ENCODE measurements at places on chromosomes 6 and 20.

GRCh38 chr20:6877633-6878032 lies 110.1 kb downstream of the BMP2 start:
- no peak for DNase-seq

GRCh38 chr6:82337688-82338257 lies 25.8 kb upstream of the TPBG start:
- DNase-seq: peak; percentile 6

GRCh38 chr20:58613061-58613854 lies 37.8 kb upstream of the STX16 start:
- no peak for DNase-seq

GRCh38 chr20:5719861-5720403 lies 30.3 kb upstream of the SHLD1 start:
- DNase-seq: no peak

DNA sequence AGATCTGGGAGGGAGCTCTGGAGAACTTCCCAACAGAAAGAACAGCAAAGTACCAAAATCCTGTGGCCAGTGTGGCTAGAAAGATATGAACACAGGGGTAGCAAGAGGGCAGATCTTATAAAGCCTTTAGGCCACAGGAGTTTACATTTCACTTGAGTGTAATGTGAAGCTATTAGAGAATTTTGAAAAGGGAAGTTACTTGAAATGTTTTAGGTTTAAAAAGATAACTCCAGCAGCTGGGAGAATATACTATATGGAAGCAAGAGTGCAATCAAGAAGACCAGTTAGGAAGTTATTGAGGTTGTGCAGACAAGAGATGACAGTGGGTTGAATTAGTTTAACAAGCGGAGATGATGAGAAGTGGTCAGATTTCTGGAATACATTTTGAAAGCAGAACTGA lies 7.9 kb downstream of the SUPT3H start:
- no peak for DNase-seq

DNA sequence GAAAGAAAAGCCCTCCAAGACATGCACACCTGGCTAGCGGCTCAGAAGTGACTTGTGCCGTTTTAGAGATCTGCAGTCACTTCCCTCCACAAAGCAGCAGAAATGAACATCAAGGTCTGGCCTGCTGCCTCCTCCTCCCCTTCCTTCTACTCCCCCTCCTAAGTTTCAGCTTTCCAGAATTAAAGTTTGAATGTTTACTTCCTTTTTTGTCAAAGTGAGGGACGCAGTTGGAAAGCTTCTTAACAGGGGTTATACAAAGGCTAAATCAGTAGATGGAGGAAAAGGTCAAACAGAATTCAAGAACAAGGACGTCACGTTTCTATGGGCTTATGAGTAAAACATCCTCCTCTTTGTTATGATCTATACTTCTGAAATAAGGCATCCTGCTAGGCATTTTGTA lies 227.7 kb downstream of the SLC35F1 start:
- no peak for DNase-seq

DNA sequence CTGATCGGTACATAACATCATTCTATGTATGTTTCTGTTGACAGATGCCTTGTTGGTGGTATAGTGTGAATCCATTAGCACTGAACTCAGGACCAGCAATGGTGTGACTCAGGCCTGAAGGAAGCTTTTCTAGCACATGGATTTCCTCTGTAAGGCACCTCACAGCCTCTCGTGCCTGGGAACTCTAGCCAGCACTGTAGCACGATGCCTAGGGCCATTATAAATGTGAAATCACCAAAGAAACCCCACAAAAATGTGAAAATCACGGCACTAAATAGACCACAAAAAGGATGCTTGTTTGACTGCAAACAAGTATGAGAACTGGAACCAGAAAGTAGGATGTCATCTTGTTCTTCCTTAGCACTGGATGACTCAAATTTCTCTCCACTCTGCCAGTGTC lies 63.7 kb upstream of the NKX2-2 start:
- no peak for DNase-seq

DNA sequence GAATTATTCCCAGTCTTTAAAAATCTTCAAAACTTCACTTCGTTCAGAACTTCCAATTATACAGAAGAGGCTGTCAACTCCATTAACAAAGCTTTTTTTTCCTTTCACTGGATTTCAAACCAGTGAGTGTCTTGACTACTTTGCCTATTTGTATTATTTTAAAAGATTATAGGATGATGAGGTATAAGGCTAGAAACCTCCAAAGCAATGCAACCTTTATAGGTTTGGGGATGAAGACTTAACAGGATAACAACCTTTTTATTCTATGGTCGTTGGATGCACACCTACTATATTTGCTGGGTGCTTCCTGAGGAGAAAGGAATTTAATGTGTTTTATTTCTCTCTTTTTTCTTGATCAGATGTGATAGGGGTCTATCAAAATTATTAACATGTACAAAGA lies 1.9 kb upstream of the OVOL2 start:
- DNase-seq: no peak
